Mesothelial cell of epicardium (in vitro differentiated cells): ENCODE measurements at places on chromosomes 1 and 21. TPM values are rescaled to one million over a fixed set of nuclear protein-coding genes. Genes with fewer than 3 reads are reported as not detected.

Gene OLFML2B
- 4.4 to 4.8 TPM (median 4.8 TPM) in 3 replicates for total RNA-seq

Gene CRB1
- 0.51 to 0.90 TPM (median 0.82 TPM) in 3 replicates for total RNA-seq

Gene PTGER3
- total RNA-seq = 0.29 to 0.59 TPM (median 0.54 TPM) in 3 replicates

Gene SLC5A9
- 0.07 TPM in 2 of 3 replicates, not detected in the other for total RNA-seq

Gene IQCC
- 3.1 to 3.8 TPM (median 3.3 TPM) in 3 replicates for total RNA-seq

Gene CPT2
- 15.1 to 16.6 TPM (median 15.5 TPM) in 3 replicates for total RNA-seq

Gene PLA2G5
- total RNA-seq = 0.25 TPM in 1 of 3 replicates, not detected in the others

Gene MASP2
- 0.09 to 0.20 TPM in 2 of 3 replicates, not detected in the other for total RNA-seq

Gene SLC45A3
- 7.0 to 7.5 TPM (median 7.1 TPM) in 3 replicates for total RNA-seq

Gene CRYBG2
- total RNA-seq = 9.4 to 10.9 TPM (median 10.3 TPM) in 3 replicates

Gene FCRL1
- total RNA-seq = not detected in 3 replicates

Gene HLX
- 0.75 to 1.3 TPM (median 0.84 TPM) in 3 replicates for total RNA-seq

Gene TMEM51
- total RNA-seq = 10.4 to 11.2 TPM (median 10.9 TPM) in 3 replicates

Gene CHRNB2
- total RNA-seq = 0.31 to 0.58 TPM (median 0.45 TPM) in 3 replicates

Gene TRIM17
- 28.2 to 30.6 TPM (median 28.8 TPM) in 3 replicates for total RNA-seq

Gene CD52
- total RNA-seq = 1.1 to 1.9 TPM (median 1.6 TPM) in 3 replicates

Gene SPRR2A
- total RNA-seq = not detected in 3 replicates
